ENCODE measurements at places on chromosomes 1 and 21.

DNA sequence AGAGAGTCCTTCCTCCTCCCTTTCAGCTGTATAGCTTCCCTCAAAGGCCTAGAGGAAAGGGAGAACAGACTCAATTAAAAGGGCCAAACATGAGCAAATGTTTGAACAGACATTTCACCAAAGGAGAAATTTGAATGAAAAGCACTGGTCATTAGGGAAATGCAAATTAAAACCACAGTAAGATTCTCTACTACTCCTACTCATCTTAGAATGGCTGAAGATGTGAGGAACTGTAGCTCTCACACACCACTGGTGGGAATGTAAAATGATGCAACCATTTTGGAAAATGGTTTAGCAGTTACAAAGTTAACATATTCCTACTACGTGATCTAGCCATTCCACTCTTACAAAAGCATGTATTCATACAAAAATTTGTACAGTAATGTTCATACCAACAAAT lies 253.0 kb upstream of the HOOK1 start:
- DNase-seq = no peak

- DNase-seq = no peak
Observed at GRCh38 chr1:44283524-44284173, 70.4 kb downstream of the DMAP1 start.

- DNase-seq = no peak
Observed at GRCh38 chr1:42931108-42931539, 27.5 kb downstream of the SLC2A1 start.

DNA sequence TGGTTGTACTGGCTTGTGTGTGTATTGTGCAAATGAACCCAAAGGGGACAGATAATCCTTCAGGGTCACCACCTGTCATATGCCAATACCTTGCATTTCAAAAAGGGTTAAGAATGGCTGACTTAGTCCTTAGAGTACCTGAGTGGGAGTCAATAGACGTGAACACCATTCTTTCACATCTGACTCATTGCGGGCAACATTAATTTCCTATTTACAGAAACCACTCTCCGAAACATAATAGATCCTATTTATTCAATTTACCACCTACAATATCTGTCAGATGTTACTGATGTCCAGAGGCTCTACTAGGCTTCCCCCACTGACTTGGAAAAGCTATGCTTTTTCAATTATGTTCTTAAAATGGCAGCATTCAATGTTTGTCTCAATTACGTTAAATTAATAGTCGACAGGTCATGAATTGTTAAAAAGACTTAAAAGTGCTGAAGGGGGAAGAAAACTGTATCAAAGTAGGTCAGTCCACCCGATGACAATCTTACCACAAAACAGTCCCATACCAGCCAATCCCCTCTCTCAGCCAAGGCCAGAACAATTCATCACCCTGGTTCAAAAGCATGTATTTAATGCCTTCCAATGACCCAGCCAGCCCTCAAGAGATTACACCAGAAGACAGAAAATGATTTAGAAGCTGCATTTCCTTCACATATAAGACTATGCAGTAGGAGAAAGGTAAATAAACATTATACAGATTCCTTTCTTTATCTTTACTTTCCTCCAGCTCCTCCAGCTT lies 48.6 kb upstream of the PLA2G2C start:
- DNase-seq = no peak

GRCh38 chr1:50109647-50110075 lies 941 bp downstream of the ELAVL4 start:
- DNase-seq = no peak

- no peak for DNase-seq
Observed at GRCh38 chr1:20355828-20356735, 65.4 kb downstream of the VWA5B1 start.

- no peak for DNase-seq
Observed at GRCh38 chr21:15144026-15144425, 79.2 kb upstream of the NRIP1 start.

GRCh38 chr1:180571832-180572636 lies 13.3 kb downstream of the OVAAL start:
- DNase-seq = no peak

GRCh38 chr1:62321446-62321845 lies 2.2 kb upstream of the KANK4 start:
- no peak for DNase-seq

GRCh38 chr1:115300087-115300876 lies 37.8 kb downstream of the NGF start:
- DNase-seq = no peak

GRCh38 chr1:84968865-84969264 lies 28.0 kb downstream of the MCOLN2 start:
- no peak for DNase-seq

DNA sequence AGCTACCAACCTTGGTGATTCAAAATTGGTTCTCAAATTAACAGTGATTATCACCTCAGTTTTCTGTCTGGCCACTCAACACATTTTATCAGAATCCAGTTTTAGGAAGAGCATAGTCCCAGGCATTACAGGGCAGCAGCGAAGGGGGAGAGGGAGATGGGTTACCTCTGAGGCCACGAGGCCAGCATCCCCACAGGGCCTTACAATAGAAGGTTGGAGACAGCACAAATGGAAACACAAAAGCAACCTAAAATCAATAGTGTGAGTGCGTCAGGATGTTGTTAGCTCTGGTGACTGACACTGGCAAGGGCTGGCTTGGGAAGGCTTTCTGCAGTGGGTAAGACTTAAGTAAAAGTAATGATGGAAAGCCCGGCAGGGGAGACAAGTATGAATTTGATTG lies 79.5 kb downstream of the JAK1 start:
- DNase-seq = no peak

DNA sequence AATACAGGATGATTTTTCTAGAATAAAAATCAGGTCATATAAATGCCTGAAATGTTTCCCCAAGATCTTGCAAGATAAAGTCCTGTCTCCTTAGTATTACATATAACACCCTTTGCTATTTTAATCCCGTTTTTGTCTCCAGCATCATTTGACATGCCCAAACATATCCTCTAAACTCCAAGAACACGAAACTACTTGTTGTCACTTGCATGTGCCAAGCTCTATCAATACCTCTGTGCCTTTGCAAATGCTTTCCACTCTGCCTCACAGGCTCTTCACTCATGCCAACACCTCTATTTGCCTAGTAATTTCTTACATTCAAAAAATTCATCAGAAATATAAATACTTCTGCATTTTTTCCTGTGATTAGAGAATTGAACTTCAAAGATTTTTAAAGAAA lies 37.9 kb downstream of the LRRIQ3 start:
- no peak for DNase-seq

DNA sequence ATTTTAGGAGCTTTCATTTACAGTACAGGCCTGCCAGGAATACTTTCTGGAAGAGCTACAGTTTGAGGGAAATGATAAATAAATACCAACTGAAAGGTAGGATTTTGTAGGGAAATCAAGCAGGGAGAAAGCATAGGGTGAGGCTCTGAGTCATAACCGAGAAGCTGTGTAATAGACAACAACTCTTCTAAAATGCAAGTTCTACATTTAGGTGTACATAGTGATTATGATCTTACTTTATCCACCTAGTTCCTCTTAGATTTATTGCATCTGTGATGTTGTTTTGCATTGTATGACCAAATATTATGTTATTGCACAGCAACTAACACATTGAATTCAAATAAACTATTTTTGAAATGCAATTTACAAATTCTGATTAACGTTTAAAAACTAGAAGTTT lies 819.3 kb downstream of the PLA2G4A start:
- no peak for DNase-seq
